ENCODE measurements at places on chromosomes 1 and 21. TPM values are rescaled to one million over a fixed set of nuclear protein-coding genes. Genes with fewer than 3 reads are reported as not detected.

GPR37L1 gene
- polyA plus RNA-seq: 0.12 TPM

ABL2 gene
- polyA plus RNA-seq: 9.7 TPM

SDE2 gene
- 25.3 TPM for polyA plus RNA-seq

DNA sequence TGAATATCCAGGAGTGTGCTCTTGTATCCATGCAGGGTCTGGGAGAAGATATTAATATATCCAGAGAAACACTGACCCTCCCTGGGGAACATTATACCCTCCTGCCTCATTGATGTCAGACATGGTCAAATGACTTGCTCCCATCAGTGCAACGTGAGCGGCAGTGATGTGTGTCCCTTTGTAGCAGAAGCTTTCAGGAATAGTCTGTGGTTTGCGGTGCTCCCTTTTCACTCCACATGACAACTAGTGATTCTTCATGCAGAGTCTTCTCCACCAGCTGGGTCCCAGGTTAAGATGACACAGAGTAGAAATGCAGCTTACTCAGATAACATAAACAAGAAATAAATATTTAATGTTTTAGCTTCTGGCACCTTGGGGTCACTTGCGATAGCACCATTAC, 31.9 kb upstream of the LYPD8 start:
- DNase-seq: no peak

DNA sequence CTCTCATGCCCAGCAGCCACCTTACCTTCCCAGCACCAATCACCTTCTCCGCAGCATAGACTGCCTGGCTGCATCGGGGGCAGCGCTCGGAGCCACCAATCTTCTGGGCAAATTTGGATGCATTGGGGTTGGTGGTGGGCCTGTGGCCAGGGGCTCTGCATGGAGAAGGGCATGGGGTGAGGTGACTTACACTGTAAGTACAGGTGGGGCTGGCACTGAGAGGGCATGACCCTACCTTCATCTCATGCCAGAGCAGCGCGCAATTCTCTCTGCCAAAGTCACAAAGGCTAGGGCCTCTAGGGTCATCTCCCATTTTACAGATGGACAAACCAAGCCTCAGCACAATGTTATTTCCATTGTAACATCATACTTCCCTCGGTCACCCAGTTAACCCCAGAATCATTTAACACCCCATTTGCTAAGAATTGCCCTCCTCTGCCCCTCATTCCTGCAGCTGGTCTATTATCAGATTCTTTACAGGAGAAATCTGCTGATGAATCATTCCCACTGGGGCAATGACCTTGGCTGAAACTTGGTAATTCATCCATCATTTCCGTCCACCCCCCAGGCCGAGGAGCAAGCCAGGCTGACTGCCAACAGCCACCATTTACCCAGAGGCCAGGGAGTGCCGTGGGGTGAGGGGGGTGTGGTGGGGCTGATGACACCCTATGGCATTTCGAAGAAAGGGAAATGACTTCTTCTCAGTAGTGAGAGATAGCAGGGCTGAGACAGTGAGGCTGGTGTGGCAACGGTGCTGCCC, 17.9 kb downstream of the CSRP1 start:
- no peak for DNase-seq

DNA sequence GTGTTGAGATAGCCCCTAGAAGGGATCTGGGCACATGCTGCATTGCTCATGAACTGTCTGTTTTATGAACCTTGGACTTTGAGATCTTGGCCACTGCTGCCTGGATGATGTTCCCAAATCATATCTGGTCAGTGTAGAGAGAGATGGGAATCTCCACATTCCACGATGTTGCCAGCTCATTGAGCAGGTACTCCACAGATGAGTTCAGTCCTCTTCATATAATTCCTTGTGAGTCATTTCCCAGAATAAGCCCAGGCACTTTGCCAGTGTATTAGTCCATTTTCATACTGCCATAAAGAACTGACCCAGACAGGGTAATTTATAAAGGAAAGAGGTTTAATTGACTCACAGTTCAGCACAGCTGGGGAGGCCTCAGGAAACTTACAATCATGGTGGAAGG, 254.0 kb upstream of the RUNX1 start:
- no peak for DNase-seq

- DNase-seq: no peak
Observed at GRCh38 chr1:157723157-157723556, 22.6 kb upstream of the FCRL3 start.

DNA sequence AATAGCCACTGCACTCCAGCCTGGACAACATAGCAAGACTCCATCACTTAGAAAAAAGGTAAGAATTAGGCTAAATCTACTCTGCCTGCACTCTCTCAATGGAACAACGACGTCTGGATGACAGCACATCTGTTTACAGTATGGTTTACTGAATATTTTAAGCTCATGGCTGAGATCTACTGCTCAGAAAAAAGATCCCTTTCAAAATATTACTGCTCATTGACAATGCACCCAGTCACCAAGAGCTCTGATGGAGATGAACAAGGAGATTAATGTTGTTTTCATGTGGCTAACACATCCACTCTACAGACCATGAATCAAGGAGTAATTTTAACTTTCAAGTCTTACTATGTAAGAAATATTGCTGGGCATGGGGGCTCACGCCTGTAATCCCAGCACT, 58.0 kb downstream of the SLC27A3 start:
- no peak for DNase-seq

GRCh38 chr21:26119906-26120305, 50.7 kb downstream of the APP start:
- DNase-seq: no peak

All from right lung (tissue), 10 donors.